ENCODE measurements at places on chromosomes 11 and 22. TPM values are rescaled to one million over a fixed set of nuclear protein-coding genes. Genes with fewer than 3 reads are reported as not detected.

- DNase-seq: peak; percentile 79
Observed at GRCh38 chr22:37749831-37750595, 53.2 kb downstream of the TRIOBP start.

DNA sequence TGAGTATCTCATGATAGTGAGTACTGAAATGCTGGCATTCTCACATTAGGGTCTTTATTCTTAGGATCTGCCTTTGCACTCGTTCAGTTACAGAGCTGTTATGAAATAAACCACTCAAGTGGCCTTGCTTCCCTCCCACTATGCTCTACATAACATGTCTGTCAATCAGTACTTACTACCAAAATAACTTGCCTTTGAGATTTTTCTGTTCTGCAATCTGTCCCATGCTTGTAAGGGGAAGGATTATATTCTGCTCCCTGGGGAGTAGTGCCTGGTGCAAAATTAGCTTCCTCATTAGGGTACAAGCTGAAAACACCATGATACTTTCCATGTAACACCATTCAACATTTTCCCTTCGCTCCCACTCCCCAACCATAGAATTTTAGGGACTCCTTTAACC, 1.9 kb upstream of the GRAP2 start:
- DNase-seq: no peak

DNA sequence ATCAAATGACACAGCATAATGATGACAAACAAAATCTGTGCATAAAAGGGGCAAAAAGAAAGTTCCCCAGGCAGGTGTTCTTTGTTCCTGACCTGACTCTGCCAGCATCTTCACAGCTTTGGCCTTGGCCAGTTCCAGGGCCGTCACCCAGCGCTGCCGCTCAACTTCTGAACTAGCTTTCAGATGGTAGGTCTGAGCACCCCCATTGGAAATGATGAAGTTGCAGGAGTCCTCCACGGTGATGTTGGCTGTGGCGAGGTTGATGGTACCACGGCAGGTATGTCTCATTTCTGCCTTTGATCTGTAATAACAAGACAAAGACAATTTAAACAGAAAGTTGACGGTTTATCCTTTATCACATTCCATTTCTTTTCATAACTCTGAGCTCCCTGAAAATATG, 5.3 kb downstream of the OSBP start:
- DNase-seq: no peak

DNA sequence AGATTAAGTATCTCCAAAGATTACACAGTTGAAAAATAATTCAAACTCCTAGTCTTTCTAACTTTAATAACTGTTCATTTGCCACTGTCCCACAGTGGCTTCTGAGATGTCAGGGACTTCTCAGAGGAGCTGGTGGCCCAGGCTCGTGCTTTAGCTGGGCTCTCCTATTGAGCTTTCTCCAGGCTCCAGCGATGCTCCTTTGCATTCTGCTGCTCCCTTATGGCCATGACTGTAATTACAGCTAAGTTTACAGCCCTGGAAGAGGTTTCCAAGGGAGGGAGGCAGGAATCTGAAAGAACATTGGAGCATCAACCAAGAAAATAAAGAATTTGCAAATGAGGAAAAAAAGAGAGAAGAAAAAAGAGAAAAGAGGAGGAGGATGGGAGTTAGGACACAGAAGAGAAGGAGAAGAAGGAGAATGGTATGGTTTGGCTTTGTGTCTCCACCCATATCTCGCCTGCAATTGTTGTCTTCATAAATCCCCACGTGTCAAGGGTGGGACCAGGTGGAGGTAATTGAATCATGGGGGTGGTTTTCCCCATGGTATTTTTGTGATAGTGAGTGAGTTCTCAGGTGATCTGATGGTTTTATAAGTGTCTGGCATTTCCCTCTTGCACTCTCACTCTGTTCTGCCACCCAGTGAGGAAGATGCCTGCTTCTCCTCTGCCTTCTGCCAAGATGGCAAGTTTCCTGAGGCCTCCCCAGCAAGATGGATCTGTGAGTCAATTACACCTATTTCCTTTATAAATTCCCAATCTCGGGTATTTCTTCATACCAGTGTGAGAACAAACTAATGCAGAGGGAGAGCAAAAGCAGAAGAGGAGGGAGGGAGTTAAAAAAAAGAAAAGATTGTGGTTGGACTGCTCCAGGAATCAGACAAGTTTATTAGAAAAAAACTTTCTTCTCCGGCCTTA, 857.0 kb downstream of the KCNA4 start:
- DNase-seq: peak; percentile 62

DNA sequence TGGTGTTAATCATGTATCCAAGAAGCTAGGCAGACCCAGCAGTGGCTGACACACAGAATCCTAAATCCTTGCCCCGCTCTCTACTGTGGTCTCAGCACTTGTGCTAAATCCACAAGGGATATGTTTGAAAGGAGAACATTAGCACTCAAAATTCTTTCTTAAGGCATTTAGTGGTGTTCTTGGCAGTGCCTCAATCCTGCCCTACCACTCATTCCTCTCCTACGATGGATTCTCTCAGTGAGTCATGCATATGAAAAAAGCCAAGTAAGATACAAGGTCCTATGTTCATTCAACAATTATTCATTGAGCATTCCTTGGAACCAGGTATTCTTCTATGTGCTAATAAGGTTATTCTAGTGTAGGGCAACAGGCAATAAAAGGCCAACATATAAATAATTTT, 31.2 kb downstream of the RRP8 start:
- peak; percentile 29 for DNase-seq

GRCh38 chr11:118397448-118397847, 4.0 kb upstream of the ATP5MG start:
- no peak for DNase-seq

GRCh38 chr11:59197991-59198390, 14.7 kb downstream of the MPEG1 start:
- DNase-seq: peak; percentile 74

GRCh38 chr11:4891996-4892640, 10.4 kb downstream of the OR51T1 start:
- DNase-seq: peak; percentile 90

DNA sequence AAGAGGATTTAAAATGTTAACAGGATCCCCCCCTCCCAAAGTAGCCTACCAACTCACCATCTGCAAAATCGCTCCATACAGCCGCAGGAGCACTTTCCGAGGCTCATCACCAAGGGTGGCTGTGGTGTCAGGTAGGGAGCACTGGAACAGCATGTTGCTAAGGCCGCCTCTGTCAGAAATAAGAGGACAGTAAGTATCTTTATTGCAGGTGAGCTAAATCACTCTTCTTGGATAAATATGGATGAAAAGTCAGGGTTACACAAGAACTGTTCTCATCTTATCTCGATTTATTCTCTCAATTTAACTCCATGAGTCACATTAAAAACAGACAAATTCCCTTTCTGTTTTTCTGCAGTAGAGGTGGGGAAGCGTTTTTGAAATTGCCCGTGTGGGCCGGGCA, 24.2 kb downstream of the CHKA start:
- no peak for DNase-seq

DNA sequence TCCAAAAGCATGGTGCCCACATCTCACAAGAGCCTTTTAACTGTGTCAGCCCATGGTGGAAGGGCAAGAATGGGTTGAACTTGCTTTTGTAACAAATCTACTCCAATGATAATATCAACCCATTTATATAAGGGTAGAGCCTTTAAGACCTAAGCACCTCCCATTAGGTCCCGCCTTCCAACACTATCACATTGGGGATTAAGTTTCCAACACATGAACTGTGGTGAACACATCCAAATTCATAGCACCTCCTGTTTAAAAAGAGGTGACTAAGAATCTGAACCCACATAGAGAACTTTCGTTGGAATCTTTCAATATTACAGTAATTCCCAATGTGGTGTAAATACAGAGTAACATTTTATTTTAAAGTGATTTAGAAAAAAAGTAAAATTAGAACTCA, 9.2 kb upstream of the CNTF start:
- DNase-seq: no peak

- DNase-seq: peak; percentile 96
Observed at GRCh38 chr11:78030429-78031325, 7.6 kb upstream of the KCTD14 start.

DNA sequence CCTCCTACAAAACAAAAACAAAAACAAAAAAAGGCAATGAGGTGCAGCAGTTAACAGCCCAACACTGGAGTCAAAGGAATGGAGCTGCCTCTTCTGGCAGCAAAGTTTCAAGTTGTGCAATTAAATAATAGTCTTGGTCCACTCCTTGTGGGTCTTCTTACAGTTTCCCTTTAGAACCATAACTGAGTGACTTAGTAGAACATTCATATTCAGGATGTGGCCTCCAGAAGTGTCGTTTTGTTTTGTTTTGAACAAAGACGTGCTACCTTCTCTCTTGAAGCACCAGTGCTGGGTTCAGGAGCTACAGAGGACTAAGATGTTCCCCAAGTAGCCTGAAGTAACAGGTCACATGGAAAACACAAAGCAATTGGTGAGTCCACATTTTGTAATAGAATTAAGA, 2.0 kb upstream of the JAML start:
- DNase-seq: no peak

DNA sequence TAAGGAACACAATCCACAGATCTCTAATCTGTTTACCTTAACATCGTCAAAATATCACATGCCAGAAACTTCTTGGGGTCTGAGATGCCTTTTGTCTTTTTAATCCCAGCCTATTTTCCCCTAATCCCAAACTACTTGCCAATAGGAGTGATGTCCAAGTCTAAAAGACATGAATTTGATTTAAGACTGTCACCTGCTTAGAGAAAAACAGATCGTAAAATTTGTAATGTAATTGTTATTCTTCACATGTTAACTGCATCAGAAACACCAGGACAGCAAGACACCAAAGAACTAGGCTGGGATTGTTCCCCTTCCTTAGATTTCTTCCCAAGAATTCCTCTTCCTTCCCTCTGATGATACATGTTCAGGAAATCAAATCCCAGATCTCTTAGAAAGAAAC, 198.1 kb upstream of the ARHGAP20 start:
- DNase-seq: no peak

DNA sequence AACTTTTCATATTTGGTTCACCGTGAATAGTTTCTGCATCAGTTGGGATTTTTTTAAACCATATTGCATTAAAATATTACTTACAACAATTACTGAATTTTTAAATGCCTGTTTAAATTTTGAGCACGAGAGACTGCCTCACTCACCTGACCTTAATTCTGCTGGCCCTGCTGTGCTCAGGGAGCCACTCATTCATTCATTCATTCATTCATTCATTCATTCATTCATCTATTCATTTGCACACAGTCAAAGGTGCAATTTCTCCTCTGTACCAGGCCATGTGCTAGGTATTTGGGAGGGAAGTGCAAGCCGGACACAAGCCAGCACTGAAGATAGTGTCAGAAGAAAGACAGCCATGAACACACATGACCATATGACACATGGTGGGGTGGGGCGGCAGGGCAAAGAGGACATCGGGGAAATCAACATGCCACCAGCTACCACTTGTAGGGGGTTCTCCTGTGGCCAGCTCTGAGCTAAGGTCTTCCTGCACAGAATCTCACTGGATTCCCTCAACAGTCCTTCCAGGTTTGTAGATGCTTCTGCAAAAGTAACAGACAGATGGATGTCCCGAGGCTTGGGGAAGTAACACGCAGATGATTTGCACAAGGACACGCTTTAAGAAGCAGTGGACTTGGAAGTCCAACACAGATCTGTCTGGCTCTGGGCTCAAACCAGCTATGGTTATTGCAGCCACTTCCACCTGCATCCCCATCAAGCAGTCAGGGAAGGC, 568 bp upstream of the CSF2RB start:
- DNase-seq: no peak

Gene PYGM
- total RNA-seq: not detected

Gene KCNQ1
- not detected for total RNA-seq

Gene NRGN
- total RNA-seq: 1.9 TPM

Gene LRRC4C
- not detected for total RNA-seq

Gene PDGFD
- not detected for total RNA-seq

Gene SMC1B
- 0.59 TPM for total RNA-seq
